Breast epithelium (tissue), 4 donors: ENCODE measurements at places on chromosomes 5 and 9.

DNA sequence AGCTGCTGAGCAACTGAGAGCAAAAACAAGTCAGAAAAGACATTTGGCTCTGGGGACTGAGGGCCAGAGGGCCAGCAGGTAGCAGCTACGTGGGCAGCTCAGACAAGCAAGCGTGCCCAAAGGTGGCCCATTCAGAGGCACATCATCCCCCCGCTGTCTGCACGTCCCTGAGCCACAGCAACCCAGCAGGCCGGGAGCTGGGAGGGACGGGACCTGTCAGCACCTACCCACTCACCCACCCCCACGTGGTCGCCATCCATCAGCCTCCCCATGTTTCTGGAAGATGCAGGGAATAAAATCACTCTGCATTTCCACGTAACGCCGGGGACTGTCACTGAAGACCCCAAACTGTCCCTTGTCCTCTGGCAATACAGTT, 167.8 kb downstream of the COL23A1 start:
- DNase-seq: no peak

DNA sequence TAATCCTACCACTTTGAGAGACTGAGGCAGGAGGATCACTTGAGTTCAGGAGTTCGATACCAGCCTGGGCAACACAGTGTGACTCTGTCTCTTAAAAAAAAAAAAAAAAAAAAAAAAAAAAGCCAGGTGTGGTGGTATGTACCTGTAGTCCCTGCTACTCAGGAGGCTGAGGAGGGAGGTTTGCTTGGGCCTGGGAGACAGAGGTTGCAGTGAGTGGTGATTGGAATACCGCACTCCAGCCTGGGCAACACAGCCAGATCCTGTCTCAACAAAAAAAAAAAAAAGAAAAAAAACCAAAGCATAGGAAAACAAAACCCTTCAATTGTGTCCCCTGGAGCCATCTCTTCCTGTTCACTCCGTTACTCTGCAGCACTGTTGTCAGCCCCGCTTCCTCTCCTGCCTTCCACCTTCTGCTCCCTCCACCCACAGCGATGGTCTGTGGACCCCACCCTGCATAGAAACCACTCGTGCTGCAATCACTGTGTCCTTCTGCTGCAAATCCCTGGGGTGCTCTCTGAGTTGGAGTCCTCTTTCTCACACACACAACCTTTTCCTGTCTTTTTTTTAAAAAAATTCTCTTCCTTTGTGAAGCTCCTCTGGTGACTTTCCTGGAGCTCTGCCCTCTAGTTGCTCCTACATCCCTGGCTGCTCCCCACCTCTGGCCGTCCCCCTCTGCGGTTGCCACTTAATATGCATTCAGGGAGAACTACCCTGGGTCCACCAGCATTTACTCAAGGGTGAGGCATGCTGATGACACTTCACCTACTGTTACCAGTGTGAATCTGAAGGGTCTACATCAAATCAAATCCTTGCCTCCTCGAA, 22.2 kb downstream of the CCT5 start:
- no peak for DNase-seq

DNA sequence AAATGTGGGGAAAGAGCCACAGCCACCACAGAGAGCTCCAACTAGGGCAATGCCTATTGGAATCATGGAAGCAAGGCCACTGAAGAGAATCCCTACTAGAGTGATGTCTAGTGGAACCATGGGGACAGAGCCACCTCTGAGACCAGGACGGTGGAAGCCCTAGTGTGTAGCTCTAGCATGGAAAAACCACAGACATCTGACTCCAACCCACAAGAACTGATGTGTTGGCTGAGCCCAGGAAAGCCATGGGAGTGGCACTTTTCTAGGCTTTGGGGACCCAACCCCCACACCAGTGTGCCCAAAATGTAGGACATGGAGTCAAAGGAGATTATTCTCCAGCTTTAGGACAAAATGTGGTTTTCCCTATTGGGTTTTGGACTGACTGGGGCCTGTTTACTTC, 721.9 kb downstream of the BRINP1 start:
- DNase-seq: no peak

DNA sequence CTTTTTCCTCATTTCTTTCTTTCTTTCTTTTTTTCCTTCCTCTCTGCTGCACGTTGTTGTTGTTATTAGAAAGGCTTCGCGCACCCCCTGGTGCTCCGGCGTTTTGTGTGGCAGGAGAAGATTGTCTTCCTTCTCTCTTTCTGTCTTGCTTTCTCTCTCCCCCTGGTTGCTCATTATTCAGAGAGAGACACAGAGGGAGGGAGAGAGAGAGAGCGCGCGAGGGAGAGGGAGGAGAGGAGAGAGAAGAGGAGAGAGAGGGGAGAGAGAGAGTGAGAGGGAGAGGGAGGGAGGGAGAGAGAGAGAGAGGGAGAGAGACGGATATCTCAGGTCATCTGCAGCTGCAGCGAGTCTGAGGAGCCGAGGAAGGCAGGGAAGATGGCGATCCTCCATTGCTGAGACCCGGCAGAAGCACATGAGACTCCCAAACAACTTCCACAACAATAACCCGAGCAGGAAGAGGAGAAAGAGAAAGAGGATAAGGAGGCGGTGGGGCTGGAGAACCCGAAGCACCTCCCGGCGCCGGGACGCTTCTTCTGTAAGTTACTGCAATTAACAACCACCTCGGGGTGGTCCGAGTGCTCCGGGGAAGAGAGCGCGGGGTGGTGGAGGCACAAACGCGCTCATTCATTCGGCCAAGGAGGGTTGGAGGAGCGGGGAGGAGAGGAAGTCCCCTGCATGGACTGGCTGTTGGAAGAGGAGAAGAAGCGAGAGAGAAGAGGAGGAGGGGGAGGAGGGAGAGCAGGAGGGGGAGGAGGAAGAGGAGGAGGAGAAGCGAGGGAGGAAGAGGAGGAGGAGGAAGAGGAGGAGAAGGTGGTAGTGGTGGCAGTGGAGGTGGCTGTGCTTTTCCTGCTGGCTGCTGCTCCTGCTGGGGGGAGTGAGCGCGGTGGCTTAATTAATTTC, at the start of gene ZNF462:
TSS of gene ZNF462 (plus strand) at position 346 of the 900 bp plus-strand sequence. CDS start 60,218 bp downstream, outside the sequence.
- DNase-seq: peak; percentile 41
